ENCODE measurements at places on chromosomes 13 and 19.

DNA sequence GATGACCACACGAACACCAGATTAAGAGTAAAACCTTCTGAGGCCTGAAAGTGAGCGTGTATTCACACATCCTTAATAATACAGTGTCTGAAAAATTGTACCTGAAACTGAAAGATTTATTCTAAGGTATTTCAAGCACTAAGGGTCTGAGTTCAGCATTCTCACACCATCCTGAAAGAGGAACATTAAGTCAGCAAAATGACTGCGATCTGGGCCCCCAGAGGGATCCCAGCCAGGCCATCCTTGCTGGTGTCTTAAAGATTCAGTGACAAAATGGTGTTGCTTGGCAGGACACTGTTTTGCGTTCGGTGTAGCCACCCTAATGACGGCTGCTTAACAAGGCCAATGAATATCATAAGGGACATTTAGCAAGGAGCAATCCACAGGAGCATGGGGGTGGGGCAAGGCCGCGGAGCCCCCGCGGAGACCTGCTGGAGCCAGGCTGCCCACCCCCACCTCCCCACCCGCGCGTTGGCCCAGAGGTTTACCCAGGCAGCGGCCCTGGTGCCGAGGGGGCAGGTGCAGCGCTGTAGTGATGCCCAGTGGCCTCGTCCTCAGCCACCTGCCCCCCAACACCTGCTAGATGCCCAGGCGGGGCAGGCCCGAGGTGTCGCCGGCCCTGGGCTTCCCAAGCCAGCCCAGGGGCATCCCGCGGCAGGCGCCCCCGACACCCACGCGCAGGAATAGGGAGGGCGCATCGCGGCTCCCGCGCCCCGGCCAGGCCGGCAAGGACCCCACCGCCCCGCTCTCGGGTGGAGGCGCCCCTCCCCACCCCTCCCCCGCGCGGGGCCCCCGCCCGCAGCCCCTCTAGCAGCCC, 742 bp downstream of the NALCN start:
- DNase-seq, result peak; percentile 53

DNA sequence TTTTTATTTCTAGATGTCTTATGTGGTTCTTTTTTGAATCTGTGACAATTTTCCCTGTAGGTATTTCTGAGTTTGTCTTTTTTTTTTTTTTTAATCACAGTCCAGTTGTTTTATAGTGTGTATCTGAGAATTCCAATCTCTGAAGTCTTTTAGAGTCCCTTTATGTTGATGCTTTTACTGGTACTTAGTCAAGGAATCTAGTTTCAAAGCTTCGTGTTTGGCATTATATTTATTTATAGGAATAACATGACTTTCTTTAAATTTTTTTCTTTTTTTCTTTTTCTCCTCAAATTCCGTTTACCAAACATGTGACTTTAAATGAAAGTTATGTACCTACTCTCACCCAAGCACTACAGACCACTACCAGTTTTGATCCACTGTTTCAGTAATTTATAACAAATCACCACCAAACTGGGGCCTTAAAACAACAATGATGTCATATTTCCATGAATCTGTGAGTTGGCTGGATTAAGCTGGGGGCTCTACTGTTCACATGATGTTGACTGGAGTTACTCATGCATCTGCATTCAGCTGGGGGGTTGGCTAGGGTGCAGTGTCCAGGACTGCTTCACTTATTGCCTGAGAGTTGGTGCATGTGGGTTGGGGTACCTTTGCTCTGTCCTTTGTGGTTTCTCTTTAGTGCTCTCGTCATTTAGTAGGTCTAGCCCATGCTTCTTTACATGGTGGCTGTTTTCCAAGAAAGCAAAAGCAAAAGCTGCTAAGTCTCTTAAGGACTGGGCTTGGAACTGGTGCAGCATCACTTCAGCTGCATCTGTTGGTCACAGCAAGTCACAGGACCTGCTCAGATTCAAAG, 22.3 kb downstream of the KCTD4 start:
- no peak for DNase-seq

GRCh38 chr13:71879129-71879535, 12.1 kb upstream of the DACH1 start:
- peak; percentile 55 for DNase-seq

DNA sequence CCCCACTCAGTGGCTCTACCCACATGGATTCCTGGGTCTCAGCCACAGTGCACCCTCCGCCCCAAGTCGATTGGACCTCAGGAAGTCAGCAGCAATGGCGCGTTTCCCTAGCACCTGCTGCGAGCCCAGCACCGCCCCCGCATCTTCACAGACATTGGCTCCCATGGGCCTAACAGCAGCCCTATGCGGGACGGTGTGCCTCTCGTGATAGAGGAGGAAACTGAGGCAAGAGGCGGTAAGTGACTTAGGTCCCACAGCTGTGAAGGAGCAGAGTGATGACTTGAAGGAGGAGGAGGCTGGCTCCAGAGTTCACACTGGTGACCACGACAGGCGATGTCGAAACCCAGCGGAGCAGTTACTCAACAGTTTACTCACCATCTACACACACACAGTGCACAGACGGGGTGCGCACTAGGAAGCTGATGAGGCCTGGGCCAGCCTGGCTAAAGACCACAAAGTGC, 104.5 kb upstream of the SOX1 start:
- no peak for DNase-seq

- DNase-seq, result no peak
Measured at GRCh38 chr13:67421475-67421874, 191.3 kb upstream of the PCDH9 start.

DNA sequence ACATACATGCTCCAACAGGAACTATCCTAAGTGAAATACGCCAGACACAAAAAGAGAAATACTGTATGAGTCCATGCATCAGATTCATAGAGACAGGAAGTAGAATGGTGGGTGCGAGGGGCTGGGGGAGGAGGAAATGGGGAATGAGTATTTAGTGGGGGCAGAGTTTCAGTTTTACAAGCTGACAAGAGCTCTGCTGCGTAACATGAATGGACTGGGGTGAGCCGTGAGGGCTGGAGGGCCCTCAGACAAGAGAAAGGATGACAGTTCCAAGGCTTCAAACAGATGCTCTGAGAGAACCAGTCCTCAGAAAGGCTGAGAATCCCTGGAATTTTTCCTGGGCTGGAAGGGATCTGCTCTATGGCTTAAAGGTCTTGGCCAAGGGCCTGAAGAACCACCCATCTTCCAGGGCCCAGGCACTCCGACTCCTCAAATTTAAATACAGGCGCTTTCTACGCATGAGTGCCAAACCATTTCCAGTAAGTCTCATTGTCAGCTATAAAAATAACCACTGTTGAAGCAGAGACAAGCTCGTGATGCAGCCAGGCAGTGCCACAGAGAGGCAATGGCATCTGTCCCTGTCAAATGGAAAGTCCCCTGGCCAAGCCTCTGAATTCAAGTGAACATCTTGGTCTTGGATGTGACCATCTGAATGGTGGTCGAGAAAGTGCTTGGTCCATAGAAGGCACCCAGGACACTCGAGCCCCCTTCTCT, 17.5 kb downstream of the KLF2 start:
- DNase-seq, result no peak

- no peak for DNase-seq
Measured at GRCh38 chr13:95226476-95226875, 74.8 kb downstream of the ABCC4 start.

- peak; percentile 69 for DNase-seq
Measured at GRCh38 chr19:12779162-12779993, 4.0 kb upstream of the HOOK2 start.

GRCh38 chr19:49333418-49333805, 1.8 kb upstream of the CD37 start:
- no peak for DNase-seq

DNA sequence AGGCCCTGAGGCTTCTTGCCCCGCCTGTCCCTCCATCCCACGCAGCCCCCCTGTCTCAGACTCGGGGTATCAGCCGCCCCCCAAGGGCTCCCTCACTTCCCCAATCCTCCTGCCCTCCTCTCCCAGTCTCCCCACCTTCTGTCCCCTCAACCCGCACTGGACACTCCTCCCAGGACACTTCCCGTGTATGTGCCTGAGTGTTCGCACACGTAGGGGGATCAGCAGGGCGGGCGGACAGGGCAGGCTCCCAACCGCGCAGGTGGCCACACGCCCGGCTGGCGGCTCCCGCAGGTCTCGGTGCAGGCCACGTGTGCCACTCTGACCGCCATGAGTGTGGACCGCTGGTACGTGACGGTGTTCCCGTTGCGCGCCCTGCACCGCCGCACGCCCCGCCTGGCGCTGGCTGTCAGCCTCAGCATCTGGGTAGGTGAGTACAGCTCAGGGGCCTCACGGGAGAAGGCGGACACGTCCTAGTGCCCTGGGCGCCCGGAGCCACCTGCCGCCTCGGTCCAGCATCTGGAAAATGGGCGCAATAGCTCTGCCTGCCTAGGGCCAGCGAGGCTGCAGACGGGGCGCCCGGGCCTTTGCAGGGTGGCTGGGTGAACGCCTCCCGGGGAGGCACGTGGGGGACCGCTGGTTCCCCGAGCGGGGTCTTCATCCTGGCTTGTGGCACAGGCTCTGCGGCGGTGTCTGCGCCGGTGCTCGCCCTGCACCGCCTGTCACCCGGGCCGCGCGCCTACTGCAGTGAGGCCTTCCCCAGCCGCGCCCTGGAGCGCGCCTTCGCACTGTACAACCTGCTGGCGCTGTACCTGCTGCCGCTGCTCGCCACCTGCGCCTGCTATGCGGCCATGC, 2.3 kb downstream of the KISS1R start:
- DNase-seq, result no peak

GRCh38 chr13:110590577-110590976, 24.8 kb upstream of the NAXD start:
- DNase-seq, result no peak

DNA sequence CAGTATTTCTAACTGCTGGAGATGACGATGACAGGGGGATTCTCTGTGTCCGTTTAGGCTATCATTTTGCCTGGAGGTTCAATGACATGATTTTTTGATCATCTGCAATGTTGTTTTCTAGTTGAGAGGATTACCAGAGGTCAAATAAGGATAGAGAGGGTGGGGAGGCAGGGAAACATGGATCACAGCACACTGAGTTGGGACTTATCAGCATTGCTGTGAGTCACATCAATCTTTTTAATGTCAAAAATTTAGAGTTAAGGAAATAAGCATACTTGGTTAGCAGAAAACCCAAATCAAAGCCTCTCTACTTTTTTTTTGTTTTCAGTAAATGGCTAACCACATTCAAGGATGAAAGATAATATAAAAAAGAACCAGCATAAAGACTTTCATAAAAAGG, 43.0 kb upstream of the CSNK1A1L start:
- DNase-seq, result no peak

GRCh38 chr13:51590231-51590970, 6.1 kb downstream of the WDFY2 start:
- no peak for DNase-seq

GRCh38 chr13:51147732-51148131, 36.7 kb upstream of the C13orf42 start:
- DNase-seq, result no peak

DNA sequence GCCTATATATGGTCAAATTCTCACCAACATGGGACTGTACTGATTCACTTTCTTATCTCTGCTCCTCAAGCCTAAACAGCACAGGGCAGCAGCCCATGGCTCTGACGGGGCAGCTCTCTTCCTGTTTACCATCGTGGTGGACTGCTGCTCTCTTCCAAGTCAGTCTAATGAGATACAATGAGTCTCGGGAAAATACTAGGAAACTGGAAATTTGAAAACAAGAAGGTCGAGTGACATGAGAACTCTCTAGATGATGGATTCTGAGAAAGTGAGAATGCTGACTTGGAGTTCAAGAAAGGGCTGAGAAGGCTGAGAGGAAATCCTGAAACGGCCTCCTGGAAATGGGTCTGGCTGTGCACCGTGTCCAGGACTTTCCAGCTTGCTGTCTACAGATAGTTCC, 122.8 kb upstream of the ARGLU1 start:
- DNase-seq, result no peak

DNA sequence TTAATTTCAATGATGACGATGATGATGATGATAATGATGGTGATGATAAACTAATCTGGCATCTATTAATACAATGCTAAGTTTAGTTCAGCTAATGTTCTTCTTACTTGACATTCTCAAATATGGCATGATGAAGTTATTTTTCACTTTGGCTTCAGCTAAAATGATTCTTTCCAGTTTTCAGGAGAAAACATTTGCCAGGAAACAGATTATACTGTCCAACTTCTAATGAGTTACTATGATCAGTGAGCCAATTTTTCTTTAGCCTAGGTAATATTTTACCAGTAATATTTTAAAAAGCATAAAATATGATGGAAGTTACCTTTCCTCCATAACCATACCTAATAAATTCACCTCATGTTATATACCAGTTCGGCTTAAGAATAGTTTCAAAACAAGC, 245.7 kb upstream of the CSNK1A1L start:
- no peak for DNase-seq

- DNase-seq, result no peak
Measured at GRCh38 chr13:33490461-33491327, 205.1 kb upstream of the STARD13 start.

GRCh38 chr19:18896421-18896841, 473 bp upstream of the CERS1 start:
- DNase-seq, result no peak

GRCh38 chr13:52779103-52779502, 39.5 kb upstream of the CNMD start:
- DNase-seq, result no peak

DNA sequence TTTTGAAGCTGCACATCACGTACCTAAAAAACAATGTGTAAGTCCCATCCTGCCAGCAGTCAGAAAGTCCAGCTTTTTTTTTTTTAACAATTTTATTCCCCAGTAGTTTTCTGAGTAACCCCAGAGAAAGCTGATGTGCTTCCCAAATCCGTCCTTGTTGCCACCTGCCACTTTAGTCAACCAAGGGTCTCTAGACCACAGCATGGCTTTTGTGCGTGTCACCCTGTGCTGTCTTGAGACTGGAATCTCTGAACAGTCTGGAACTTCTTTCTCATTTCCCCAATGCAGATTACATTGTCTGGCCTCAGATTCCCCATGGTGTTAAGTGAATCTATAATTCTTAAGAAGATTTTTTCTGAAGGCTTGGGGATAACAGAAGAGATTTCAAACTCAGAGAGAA, 289.2 kb upstream of the KLF12 start:
- DNase-seq, result no peak

GRCh38 chr13:111281751-111282311, 38.6 kb upstream of the TEX29 start:
- peak; percentile 56 for DNase-seq

GRCh38 chr19:3586127-3586626, 899 bp downstream of the GIPC3 start:
- no peak for DNase-seq

- no peak for DNase-seq
Measured at GRCh38 chr13:77519808-77520207, 15.7 kb upstream of the SCEL start.

GRCh38 chr19:16435238-16435917, 36.4 kb downstream of the EPS15L1 start:
- no peak for DNase-seq

- no peak for DNase-seq
Measured at GRCh38 chr19:54107876-54108490, 5.3 kb downstream of the NDUFA3 start.

GRCh38 chr13:71867131-71867814, at the start of gene DACH1:
Gene DACH1 (minus strand): TSS chr13:71867204.
- peak; percentile 75 for DNase-seq

GRCh38 chr19:58033741-58034476, at the start of gene ZSCAN1:
Gene ZSCAN1 (plus strand): TSS chr19:58034025. CDS start chr19:58037837, 3,812 bp downstream.
- DNase-seq, result peak; percentile 89

GRCh38 chr19:3700242-3701032, at the start of gene PIP5K1C:
Gene PIP5K1C (minus strand): TSS chr19:3700468. CDS start chr19:3700390, 78 bp downstream.
- peak; percentile 65 for DNase-seq

- DNase-seq, result peak; percentile 9
Measured at GRCh38 chr19:48997972-48998371, 4.3 kb downstream of the RUVBL2 start.
